ENCODE measurements at places on chromosomes 16 and 17.
A peak's percentile ranks its signal among the peaks of the same experiment; 100 is the strongest.

DNA sequence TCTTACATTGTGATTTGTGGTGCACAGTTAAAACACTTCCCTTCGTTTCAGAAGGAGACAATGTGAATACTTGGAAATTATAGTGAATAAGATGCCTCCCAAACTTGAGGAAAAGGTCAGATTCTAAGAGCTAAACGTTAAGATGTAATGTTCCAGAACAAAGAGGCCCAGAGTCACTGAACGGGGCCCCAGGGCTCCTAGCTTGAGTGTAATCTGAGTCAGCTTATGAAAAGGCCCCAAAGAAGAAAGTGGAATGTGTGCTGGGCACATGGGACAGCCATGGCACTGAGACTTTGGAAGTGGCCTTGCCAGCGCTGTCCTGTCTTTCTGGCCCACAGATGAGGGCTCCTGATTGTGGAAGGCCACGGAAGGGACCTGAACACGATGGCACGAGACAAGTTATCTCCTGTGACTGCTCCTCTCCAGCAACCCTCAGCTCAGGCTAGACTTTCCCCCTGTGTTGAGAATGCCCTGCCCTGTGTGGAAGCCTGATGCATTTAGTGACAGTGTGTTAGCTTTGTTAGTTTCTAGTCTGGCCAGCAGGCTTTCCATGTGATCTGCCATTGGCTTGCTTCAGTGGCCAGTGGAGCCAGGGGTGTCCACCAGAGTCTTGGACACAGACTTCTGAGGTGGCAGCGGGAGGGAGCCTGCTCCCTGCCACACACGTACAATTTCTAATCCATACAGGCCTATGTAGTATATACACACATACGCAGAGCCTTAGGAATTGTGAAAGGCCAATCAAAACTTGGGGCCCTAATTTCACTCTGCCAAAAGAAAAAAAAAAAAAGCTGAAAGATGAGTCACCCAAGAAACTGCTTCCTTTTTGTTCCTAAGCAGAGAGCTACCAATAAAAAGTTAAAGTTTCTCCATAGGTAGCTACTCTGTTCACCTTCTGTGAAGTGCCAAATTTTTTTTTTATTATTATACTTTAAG, 13.1 kb downstream of the SPATA33 start:
- DNase-seq: no peak

DNA sequence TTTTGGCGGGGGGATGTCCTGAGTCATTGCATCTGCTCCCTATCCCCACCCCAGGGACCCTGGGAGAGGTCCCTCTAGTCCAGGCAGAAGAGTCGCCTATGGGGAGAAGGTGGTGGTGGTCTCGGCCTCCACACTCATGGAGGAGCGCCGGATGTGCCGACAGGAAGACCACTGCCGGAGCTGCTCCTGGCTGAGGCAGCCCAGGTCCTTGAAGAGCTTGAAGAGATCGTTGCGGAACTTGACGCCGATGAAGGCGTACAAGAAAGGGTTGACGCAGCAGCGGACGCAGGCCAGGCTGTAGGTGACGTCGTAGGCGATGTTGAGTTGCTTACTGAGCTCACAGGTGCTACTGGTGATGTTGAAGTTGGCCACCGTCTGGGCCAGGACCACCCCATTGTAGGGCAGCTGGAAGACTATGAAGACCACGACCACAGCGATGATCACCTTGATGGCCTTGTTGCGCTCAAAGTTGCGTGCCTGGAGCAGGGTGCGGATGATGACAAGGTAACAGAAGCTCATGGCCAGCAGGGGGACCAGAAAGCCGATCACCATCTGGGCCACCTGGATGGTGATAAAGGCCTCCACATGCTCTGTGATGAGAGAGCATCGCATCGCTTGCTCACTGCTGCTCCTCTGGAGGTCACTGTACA, 10.5 kb downstream of the CCR7 start:
- no peak for DNase-seq

DNA sequence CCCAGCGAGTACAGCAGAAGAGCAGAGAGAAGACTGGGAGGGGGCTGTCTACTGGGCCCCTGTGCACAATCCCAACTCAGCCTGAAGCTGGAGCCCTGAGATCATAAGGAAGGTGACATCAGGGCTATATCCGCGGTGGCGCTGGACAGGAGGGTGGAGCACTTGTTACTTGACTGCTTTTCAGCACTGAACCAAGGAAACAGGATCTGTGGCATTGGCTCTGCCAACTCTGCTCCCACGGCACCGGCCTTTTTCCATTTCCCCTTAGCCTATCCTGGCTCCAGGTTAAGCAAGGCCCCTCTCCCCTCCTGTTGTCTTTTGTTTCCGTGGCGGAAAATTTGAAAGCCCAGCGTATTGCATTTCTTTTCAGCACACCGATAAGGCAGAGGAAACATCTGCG, 125.0 kb upstream of the IRX3 start:
- DNase-seq: no peak

DNA sequence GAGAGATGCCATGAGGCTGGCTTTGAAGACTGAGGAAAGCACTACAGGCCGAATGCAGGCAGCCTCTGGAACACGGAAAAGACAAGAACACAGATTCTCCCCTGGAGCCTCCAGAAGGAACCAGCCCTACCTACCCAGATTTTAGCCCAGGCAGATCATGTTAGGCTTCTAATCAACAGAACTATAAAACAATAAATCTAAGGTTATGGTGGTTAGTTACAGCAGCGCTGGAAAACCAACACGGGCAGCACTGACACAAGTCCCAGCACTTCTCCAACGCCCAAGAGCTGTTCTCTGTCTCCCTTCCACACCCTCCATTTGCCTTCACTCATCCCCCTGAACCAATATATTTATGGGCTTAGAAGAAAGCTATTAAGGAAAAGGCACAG, 7.5 kb downstream of the ANKRD11 start:
- no peak for DNase-seq

- no peak for DNase-seq
Measured at GRCh38 chr17:81551458-81552243, 502 bp downstream of the FAAP100 start.

GRCh38 chr17:70242781-70243437, 73.6 kb downstream of the KCNJ2 start:
- no peak for DNase-seq

DNA sequence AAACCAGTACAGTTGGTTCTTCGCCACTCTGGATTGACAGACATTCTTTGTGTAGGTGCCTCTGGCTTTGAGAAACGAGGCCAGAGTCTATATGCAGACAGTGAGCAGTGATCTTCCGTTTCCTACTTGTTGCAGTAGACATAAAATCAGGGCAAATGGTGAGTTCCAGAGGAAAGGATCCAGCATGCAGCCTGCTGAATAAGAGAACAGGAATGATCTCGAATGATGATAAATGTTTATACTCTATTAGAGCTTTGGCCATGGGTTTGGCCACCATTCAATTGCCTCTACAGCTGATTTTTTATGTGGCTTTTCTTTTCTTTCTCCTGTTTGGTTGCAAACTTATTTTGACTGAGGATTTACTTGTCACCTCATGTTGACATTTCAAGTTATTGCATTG, 286.7 kb downstream of the IRX3 start:
- no peak for DNase-seq

GRCh38 chr17:56441308-56441707, 152.2 kb upstream of the NOG start:
- no peak for DNase-seq

DNA sequence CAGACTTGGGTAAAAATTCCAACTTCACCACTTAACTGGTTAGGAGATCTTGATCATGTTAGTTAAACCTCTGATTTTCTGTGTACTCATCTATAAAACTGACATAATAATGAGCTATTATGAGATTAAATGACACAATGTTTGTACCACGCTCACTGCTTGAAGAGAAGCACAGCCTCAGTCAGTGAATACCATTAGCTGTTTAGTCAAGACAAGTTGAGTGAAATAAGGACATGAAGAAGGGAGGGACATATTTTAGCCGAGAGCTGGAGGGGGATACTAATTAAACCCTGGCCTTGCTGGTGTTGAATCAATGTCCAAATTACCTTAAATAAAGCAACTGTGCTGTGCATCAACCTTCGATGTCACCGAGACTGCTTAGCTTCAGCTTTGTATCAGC, 105.1 kb upstream of the TOX3 start:
- DNase-seq: no peak

DNA sequence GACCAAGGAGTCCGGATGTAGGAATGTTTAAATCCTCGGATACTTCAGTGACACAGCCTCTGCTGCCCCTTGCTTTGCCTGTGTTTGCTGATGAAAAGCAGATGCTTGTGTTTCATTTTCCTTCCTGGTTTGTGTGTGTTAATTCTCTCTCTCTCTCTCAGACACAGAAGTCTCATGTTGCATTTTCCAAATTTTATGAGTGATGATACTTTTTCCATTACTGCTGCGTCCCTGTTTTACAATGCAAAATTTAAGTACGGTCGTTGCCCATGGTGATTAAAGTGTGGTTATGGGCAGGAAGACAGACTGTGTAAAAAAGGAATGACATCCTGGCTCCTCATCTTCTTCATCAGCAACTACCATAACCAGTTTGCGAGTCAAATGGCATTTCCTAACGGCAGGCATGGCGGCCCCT, 5.7 kb downstream of the RMI2 start:
- no peak for DNase-seq

- DNase-seq: no peak
Measured at GRCh38 chr16:89117975-89118289, 24.3 kb downstream of the ACSF3 start.

DNA sequence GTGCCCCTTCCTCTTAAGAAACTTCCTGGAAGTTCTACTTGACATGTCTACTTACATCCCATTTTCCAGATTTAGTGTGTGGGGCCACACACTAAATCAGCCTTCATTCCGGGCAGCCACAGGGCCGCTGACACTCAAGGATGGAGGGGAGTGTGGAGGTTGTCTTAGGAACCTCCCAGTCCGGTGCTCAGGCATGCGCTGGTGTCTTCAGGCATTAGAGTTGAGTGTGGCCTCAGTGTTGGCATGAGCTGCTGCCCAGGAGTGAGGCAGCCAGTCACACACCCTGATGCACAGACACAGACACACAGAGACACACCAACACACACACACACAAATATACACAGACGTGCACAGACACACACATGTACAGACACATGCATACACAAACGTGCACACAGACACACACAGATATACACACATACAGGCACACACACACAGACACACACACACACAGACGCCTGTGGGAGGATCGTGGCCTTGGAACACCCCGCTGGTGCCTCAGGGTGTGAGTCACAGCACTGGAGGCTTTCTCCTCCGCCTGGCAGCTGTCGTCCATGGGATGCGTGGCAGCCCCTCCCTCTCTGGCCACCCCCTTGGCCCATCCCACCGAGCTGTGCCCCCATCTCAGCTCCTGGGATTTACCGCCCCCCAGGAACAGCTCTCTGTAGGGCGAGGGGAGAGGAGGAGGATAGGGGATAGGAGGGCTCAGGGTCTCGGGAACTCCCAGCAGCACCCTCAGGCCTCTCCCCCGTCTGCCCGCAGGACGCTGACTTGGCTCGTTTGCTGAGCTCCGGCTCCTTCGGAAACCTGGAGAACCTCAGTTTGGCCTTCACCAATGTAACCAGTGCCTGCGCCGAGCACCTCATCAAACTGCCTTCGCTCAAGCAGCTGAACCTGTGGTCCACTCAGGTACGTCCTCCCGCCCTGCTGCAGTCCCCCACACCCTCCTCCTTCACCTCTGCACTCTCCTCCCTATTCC, 75.6 kb upstream of the PLCG2 start:
- DNase-seq: no peak

DNA sequence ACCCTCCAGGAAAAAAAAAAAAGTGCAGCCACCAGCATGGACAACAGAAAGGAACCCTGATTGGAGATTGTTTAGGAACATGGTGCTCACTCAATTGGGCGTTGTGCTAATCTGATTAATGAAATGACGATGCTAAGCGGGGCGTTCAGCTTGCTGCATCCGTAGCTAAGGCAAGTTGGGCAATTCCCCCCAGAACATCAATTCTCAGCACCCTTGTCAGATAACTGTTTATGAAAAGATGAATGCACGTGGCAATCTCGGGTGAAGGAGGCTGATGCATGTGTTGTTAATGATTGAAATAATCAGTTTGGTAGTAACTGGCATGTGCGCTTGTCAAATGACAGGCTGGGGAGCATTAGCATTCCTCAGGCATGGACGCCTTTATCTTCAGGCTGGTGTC, 57.0 kb downstream of the HS3ST3A1 start:
- DNase-seq: no peak

- peak; percentile 29 for DNase-seq
Measured at GRCh38 chr16:69396187-69397061, 10.6 kb upstream of the TERF2 start.

GRCh38 chr16:80231888-80232287, 308.9 kb upstream of the DYNLRB2 start:
- no peak for DNase-seq

GRCh38 chr17:74234486-74234885, 21.1 kb downstream of the TTYH2 start:
- DNase-seq: no peak
